Tracheal epithelial cell (primary cell): ENCODE measurements at places on chromosomes 4 and X. TPM values are rescaled to one million over a fixed set of nuclear protein-coding genes. Genes with fewer than 3 reads are reported as not detected.

RBMXL3 gene
- not detected in 2 replicates for total RNA-seq

TKTL2 gene
- total RNA-seq = not detected in 2 replicates

PCDH11X gene
- under 0.01 TPM in 1 of 2 replicates, not detected in the other for total RNA-seq

SMAD1 gene
- total RNA-seq = 11.3 and 11.5 TPM in 2 replicates
